ENCODE measurements at places on chromosomes 13 and 19. TPM values are rescaled to one million over a fixed set of nuclear protein-coding genes. Genes with fewer than 3 reads are reported as not detected.
A peak's percentile ranks its signal among the peaks of the same experiment; 100 is the strongest.

- DNase-seq, result no peak
Measured at GRCh38 chr19:33376941-33377557, 3.5 kb downstream of the CEBPG start.

Gene ZNF30
- 3.5 TPM for total RNA-seq

GRCh38 chr19:11024259-11024658, 63.4 kb downstream of the SMARCA4 start:
- DNase-seq, result no peak

- peak; percentile 74 for DNase-seq
Measured at GRCh38 chr19:20664901-20665781, 3.8 kb upstream of the ZNF626 start.

Gene ASF1B
- total RNA-seq, result 1.8 TPM

Data from kidney (tissue), 22 donors.